ENCODE measurements at places on chromosomes 4 and X.

DNA sequence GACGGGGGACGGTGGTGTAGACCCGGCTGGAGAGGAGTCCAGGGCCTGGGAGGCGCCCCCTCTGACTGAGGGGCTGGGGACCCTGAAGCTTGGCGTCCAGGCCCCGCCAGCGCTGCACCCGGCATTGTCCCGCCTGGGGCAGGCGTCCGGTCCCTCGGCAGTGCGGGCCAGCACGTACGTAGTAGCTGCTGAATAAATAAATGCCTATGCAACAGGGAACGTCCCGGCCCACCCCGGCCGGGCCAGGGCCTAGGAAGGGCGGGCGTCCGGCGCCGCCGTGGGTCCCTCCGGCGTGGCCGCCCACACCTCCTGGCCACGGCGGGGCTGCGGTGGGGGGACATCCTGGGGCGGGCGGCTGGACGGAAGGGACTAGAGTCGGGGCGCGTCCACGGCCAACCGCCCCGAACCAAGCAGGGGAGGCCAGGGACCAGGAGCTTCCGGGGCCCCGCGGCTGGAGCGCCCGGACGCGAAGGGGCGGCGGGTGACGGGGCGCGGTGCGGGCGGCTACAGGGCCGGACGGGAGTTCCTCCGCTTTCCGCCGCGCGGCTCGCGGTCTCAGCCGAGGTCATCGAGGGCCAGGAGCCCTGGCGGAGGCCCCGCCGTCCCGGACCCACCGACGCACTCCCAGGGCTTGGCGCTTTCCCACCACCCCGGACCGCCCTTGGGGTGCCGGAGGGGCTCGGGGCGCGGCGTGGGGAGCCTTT lies 886 bp upstream of the WWC2 start:
- peak; percentile 40 for DNase-seq

- DNase-seq = no peak
Measured at GRCh38 chr4:10622728-10623127, 61.8 kb downstream of the CLNK start.

DNA sequence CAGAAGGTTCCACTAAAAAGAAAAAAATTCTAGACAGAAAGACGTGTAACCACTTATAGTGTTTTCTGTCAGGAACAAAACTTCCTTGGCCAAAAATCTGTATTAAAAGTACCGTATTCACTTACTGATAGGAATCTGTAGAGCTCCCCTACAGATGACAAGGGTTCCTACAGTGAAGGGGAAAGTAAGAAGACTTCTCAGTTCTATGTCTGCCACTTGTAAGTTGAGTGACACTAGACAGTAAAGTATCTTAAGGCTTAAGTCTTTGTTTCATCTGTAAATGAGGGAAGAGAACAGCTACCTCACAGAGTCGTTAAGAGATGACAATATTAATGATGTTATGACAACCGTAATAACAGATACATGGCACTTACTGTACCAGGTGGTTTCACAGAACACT lies 3.3 kb downstream of the COQ2 start:
- no peak for DNase-seq

DNA sequence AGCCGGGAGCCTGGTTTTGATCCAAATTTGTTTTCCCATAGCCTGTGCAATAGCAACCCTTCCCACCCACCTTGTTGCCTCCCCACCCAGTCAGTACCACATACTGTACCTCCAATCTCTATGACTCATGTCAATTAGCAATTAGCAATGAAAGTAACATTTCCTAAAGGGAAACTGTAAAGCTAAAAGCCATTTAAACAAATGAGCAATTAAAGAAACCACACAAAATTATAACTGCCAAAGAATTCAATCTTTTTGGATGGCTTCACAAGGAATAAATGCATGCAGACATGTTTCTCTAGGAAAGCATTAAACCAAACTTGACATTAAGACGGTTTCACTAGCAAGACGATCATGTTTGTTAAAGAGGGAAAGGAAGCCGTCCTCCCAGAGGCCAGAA lies 169.0 kb upstream of the MAP3K15 start:
- no peak for DNase-seq

GRCh38 chr4:2624782-2625530 lies 88.5 kb downstream of the FAM193A start:
- DNase-seq = no peak

DNA sequence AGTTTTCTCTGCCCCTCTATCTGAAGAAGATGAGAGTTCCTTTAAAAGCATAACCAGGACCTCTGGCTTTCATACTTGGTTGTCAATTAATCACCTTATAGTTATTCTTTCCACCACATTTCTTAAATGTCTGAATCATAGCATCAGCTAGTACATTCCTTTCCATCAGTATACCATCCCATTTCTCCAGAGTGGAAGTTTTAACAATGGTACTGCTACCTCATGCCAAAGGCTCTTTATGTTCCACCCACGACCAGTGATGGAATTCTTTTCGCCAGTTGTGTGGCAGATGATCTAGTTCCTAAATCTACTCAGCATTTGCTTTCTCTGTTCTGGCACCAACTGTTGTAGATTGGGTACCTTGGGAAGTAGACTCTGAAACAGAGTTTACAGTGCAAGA lies 379.8 kb downstream of the ZNF674 start:
- no peak for DNase-seq

DNA sequence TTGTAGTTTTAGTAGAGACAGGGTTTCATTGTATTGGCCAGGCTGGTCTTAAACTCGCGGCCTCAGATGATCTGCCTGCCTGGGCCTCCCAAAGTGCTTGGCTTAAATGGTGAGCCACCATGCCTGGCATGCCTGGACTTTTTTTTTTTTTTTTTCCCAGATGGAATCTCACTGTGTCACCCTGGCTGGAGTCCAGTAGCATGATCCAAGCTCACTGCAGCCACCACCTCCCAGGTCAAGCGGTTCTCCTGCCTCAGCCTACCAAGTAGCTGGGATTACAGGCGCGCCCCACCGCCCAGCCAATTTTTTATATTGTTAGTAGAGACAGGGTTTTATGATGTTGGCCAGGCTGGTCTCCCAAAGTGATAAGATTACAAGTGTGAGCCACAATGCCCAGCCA lies 8.4 kb downstream of the UBE2K start:
- DNase-seq = no peak

GRCh38 chrX:131393426-131393825 lies 104.3 kb upstream of the IGSF1 start:
- no peak for DNase-seq

- DNase-seq = no peak
Measured at GRCh38 chr4:37567836-37568235, 118.3 kb downstream of the RELL1 start.

- no peak for DNase-seq
Measured at GRCh38 chr4:7108660-7109059, 40.8 kb upstream of the GRPEL1 start.

DNA sequence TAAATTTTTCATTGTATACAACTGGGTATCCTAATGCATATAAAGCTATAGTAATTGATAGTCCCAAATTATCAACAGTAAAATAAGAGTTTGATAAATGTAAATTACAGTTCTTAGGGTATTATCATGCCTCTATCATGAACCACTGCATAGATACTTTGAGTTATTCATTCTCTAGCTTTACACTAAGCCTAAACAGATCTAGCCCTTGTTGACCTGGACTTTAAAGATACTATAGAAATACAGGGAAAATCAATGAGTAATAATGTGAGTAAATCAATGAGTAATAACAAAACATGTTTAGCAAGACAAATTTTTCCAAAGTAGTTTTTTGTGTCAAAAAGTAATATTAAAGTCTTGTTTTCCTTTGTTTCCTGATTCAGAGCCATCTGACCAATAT lies 228.4 kb downstream of the SCFD2 start:
- no peak for DNase-seq

DNA sequence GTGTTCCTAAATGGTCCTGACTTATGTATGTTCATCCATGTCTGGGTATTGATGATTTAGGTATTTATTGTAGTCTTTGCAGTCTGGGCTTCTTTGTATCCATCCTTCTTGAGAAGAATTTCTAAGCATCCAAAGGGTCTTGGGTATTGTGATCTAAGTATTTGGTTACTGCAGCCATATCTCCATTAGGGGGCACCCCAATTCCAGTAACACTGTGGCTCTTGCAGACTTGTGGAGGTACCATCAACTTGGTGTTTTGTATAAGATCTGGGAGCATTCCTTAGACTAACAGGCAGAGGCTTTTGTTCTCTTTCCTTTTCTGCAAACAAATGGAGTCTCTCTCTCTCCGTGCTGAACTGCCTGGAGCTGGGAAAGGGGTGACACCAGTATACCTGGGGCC lies 113.7 kb upstream of the NEXMIF start:
- no peak for DNase-seq

DNA sequence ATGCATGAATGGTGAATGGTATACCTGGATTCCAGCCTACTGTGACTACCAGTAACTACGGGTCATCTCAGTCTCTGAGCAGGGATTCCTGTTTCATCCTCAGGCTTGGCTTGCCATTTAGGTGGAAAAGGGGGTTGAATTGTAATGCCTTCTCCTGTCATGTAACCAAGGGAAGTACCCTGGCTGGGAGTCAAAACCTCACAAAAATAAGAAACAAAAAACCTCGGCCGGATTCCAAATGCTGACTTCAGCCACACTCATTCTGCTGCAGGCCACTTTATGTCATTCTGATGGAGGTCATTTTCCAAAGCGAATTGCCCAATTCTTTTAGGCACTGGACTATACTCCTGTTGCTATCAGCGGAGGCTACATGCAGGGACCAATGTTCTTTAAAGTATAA lies 324.7 kb downstream of the LDB2 start:
- DNase-seq = no peak

- DNase-seq = no peak
Measured at GRCh38 chr4:163758032-163758431, 263.5 kb downstream of the TMA16 start.

DNA sequence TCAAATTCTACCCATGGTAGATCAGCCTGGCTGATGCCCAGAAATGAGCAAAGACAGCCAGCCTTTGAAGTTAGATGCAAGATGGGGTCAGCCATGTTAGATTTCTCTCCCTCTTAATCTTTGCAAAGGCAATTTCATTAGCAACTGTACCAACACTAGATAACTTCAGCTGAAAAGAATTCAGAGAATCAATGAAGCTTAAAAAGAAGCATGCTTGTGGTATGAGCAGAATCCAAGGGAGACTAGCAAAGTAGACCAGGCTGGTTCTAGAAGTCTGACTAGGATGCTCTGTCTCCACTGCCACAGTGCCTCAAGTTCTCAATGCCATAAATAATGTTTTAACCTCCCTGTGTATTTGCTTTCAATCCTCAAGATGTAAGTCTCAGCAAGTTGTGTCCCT lies 247.3 kb downstream of the SLC7A11 start:
- no peak for DNase-seq

DNA sequence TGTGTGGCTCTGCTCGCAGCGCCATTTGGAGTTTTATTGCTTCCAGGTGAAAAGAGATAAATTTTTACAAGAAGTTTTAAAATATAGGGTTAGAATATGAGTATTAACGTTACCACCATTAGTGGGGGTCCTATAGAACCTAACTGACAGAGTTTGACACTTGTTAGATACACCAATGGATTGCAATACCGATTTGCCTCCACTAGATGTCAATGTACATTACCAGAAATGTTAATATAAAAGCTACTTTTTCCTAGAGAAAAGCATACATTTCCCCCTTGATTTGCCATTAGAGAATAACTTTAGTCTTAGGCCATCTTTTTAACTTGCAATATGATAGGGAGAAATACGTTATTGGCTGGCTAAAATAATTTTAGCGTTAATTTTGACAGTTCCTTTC lies 108.4 kb downstream of the LINC00632 start:
- no peak for DNase-seq

DNA sequence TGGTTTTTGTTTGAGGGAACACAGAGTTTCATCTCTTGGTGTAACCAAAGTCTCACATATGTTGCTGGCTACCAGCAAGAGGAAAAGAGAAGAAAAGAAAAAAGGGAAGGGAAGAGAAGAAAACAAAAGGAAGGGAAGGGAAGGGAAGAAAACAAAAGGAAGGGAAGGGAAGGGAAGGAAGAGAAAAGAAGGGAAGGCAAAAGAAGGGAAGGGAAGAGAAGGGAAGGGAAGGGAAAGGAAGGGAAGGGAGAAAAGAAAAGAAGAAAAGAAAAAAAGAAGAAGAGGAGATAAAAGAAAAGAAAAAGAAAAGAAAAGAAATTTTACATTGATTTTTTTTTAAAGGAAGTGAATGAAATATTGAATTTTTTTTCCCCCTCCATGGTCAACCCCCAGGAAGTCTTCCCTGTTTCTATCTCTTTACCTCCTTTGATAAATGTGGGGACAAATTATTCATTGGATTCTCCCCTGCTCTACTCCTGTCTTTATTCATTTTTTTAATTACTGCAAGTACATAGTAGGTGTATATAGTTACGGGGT lies 228.0 kb downstream of the SHOX start:
- DNase-seq = no peak

DNA sequence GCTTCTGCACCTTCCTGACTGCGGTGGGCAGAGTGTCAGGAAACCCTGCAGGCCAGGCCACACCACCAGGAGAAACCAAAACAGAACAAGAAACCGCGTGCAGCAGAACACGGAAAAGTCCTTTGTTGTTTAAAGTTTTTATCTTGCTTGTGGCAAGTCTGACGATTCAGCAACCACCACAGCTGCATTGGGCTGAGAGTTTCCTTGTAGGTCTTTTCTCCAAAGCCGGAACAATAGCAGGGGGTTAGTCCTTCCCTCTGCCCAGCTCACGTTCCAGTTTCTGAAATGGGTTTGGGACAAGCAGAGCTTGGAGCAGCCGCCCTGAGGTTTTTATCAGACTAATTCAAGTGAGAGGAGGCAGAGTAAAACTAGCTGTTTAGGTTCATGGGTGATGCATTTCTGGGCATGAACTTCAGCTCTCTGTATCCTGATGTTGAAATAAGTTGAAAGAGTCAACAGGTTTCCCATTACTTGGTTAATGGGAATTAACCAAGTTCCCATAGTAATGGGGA lies 216.9 kb downstream of the PTTG2 start:
- no peak for DNase-seq

- no peak for DNase-seq
Measured at GRCh38 chr4:8761167-8761823, 110.3 kb downstream of the HMX1 start.

GRCh38 chrX:95218976-95219375 lies 1465.7 kb upstream of the DIAPH2 start:
- DNase-seq = no peak

DNA sequence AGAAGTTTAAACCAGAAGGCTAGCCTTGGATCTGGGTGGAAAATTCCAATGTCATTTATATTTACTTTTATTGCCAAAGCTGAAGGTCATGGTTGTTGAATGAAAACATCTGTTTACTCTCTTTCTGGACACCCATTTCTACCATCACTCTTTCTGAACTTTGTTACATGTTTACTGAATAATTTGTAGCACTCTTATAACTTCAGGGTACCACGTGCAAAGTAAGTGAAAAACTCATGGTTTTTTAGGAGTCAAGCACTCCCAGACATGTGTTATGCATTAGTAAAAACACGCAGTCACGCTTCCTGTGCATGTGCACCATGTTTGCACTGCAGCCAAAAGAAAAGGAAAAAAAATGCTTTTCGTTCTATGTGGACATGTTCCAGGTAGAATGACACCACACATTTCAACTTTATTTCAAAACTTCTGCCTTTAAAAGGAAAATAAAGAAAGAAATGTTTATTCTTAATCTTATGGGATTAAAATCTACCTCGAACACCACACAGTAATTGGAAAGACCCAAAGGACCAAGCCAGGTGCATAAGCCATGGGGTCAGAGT lies 31.4 kb upstream of the ADH1C start:
- DNase-seq = no peak

GRCh38 chrX:40281336-40282005 lies 183.7 kb upstream of the BCOR start:
- no peak for DNase-seq

Data from progenitor cell of endocrine pancreas (in vitro differentiated cells).